ENCODE measurements at places on chromosomes 3 and 15. TPM values are rescaled to one million over a fixed set of nuclear protein-coding genes. Genes with fewer than 3 reads are reported as not detected.

Gene RLBP1
- not detected for total RNA-seq

Gene PATL2
- total RNA-seq: 0.72 TPM

GRCh38 chr15:91862891-91863504 lies 9.5 kb downstream of the SLCO3A1 start:
- DNase-seq: no peak

DNA sequence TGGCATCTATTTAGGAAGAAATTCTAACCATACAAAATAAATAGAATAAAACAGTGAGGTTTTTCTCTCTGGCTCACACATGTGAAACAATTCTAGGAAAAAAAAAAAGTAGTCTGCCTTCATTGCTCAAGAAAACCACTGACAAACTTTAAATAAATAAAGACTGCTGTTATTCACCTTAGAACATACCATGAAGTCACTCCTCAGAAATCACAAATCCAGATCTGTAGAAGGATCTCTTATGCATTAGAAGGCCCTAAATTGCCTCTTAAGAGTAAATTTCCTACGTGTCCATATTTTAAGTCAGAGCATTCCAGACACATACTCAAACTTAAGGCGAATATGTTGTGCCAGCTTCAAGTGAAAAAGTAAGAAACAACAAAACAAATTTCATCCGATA lies 217.3 kb downstream of the ZIC4 start:
- DNase-seq: no peak

DNA sequence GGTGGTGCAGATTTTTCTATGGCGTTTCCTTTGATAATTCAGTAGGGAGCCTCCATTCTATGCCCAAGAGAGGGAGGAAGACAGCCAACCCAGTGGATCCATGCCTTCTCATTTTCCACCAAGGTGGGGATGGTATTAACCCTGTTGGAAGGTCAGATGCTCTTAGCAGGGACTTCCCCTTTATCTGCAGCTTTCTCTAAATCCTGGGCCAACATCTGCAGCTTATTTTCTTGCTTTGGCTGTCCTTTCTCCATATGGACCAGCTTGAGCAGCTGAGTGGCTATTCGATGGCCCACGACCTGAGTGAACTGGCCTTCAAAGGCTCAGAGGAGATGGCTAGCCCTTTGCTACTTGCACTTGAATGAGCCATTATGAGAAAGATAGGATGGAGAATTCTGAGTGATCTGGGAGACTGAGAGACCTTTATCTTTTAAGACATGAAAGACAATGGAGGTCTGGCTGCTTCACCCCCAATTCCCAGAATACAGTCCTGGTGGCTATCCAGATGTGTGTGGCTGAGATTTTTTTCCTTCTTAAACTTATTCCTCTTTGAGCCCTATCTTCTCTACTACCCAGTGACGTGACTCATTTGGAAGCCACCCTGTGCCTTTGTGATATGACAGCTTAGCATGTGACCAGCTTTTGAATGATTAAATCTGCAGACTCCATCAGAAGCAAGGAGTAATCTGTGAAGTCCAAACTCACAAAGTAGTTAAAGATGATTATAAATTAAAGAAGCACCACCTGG lies 39.6 kb upstream of the TRAK1 start:
- DNase-seq: no peak

DNA sequence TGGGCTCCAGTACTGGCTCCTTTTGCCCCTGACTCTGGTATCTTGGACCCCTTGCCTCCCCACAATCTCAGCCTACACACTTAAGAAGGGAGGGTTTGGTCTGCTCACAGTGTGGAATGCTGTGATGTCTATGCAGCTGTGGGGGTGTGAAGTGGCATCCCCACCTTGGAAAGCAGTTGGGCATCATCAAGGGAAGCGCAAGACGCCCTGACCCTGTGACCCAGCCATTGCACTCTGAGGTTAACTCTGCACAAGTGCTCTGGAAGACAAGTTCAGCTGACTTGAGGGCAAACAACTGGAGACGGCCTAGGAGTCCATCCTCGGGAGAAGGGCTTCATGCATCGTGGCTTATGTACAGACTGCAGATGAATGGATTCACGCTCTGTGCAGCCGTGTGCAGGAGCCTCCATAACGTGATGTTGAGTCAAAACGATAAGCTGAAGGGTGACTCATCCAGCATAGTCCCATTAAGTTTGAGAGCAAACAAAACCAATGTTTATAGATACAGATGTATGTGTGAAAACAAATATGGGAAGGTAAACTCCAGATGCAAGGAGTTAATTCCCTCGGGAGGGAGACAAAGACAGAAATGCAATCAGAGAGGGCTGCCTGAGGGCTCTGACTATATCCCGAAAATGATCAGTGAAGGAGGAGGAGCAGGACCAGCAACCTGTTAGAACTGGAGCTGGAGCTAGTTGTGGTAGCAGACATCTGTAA lies 86.8 kb downstream of the LSM3 start:
- no peak for DNase-seq

Data from umbilical cord (tissue), 2 donors.